ENCODE measurements at places on chromosomes 3 and 15.

- no peak for DNase-seq
Observed at GRCh38 chr3:40382617-40382979, 4.4 kb upstream of the ENTPD3 start.

DNA sequence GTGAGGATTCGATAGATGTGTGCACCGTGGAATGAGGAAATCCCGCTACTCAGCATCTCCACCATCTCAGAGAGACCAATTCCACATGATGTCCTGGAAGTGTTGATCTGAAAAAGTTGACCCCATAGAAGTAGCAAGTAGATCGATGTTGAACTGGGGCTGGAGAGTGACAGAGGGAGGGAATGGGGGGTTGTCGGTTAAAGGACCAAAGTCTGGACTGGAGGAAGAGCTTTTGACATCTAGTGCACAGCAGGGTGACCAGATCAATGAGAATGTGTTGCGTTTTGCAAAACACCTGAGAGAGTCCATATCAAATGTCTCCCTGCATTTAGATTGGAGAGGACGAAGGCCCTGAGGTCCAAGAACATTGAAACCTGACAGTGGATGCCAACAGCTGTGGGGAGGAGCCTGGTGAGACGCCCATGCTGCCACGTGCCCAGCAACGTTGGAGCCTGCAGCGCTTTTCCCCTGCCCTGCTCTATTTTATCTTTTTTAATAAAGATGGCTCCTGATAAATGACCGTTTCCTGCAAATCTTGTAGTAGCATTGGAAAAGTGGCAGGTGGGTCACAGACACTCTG is 30.1 kb upstream of the RPL32 start:
- no peak for DNase-seq

GRCh38 chr15:36356466-36356865 is 223.0 kb upstream of the CDIN1 start:
- DNase-seq: no peak

DNA sequence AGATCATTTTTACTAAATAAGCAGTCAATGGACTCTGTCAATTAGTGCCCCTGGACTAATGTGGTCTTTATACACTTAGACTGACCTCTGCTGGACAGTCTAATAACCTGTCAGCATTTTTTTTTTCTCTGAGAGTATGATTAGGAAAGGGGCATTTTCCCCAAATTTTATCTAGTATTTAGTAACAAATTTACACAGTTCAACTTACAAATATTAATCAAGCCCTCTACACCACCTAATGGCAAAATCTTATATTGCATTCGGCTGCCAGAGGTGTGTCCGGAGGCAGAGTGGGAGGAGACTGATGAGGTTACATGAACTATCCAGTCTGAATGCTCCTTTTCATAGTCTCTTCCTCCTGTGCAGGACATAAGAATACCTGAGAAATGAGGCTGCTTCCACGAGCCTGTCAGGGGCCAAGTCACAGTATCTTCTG is 36.0 kb upstream of the COLQ start:
- peak; percentile 41 for DNase-seq

All from globus pallidus (tissue), 1 donor.